ENCODE measurements at places on chromosomes 12 and 14.
A peak's percentile ranks its signal among the peaks of the same experiment; 100 is the strongest.

DNA sequence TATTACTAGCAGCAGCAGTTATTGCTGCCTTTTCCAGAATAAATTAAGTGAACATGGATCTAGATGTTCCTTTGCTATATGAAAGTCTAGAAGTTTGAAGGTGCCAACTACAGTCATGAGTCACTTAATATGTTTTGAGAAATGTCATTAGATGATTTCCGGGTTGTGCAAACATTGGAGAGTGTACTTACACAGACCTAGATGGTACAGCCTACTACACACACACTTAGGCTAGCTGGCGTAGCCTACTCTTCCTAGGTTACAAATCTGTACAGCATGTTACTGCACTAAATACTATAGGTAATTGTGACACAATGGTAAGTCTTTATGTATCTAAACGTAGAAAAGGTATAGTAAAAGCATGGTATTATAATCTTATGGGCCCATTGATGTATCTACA lies 368.1 kb downstream of the PDZRN4 start:
- no peak for DNase-seq

DNA sequence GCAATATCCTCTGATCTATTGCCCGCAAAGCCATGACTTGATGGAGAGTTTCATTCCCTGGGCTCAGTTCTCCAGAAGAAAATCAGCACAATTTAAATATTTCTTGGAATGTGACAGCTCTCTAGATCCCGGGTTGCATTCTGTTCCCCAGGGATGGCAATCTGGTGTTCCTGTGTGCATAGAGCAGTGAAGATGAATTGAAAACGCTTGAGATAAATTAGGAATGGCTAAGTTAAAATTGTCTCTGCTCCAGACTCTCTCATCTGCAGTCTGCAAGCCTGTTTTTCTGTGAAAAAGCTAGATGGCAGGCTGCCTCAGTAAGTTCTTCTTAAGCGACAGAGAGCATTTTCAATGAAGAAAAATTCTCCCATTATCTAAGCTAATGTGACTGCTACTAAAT lies 582.5 kb upstream of the MGAT4C start:
- DNase-seq = no peak

- no peak for DNase-seq
Observed at GRCh38 chr14:99270458-99271220, 1.4 kb downstream of the BCL11B start.

DNA sequence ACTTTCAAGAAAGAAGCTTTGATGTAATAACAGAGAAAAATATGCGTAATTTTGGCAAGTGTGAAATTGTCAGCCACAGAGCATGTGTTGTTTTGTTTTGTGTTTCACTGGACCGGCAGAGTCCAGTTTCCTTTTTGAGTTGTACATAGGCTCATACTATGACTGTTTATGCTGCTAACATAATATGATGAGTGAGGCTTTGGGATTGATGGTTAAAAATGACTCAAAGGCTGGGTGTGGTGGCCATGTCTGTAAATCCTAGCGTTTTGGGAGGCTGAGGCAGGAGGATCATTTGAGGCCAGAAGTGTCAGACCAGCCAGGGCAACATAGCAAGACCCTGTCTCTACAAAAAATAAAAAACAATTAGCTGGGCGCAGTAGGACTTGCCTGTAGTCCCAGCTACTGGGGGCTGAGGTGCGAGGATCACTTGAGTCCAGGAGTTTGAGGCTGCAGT lies 487.9 kb downstream of the PCNX1 start:
- peak; percentile 86 for DNase-seq

DNA sequence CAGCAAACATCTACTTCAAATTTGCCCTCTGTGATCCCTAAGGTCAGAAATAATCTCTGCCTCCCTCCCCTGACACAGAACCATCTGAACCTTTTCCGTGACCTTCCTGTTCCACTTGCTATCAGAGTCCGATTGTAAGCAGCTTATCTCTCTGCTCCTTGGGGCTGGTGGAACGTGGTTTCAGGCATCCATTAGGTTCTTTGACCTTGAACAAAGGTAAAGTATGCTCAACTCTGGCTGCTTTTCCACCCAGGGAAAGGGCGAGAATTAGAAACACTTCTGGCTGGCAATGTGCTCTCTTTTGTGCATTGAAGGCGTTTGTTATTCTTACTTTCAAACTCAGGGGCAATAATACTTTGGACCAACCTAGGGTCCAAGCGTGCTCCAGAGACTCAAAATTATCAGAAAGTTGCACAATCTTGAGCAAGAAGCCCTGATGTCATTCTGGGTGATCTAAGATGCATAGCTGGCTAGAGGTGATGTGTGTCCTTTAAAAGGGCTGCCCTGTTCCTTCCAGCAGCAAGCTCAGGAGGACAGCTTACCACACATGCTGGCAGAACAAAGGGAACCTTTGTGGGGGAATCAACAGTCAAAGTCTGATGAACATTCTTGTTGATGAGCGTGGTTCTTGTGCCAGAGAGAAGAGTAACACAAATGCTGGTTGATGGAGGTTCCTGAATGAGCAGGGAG lies 29.8 kb downstream of the ADGRD1 start:
- DNase-seq = no peak

- DNase-seq = peak; percentile 18
Observed at GRCh38 chr12:4579305-4580102, 17.5 kb downstream of the DYRK4 start.

DNA sequence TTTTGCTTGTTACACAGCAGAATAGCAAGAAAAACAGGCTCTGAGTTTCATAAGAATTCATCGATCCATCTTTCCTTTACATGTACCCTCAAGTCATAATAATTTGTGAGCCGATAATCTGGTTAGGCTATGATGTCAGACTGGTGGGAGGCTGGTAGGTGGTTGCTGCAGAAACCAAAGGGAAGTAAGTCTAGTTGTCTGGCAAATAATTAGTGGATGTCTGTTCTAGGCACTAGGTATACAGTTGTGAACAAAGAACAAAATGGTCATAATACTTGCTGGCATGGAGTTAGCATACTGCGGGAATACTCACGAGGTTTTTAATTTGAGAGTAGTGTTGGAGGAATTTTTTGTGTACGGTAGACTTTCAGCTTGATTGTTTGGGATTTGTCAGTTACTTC lies 8.8 kb downstream of the SUSD6 start:
- no peak for DNase-seq

DNA sequence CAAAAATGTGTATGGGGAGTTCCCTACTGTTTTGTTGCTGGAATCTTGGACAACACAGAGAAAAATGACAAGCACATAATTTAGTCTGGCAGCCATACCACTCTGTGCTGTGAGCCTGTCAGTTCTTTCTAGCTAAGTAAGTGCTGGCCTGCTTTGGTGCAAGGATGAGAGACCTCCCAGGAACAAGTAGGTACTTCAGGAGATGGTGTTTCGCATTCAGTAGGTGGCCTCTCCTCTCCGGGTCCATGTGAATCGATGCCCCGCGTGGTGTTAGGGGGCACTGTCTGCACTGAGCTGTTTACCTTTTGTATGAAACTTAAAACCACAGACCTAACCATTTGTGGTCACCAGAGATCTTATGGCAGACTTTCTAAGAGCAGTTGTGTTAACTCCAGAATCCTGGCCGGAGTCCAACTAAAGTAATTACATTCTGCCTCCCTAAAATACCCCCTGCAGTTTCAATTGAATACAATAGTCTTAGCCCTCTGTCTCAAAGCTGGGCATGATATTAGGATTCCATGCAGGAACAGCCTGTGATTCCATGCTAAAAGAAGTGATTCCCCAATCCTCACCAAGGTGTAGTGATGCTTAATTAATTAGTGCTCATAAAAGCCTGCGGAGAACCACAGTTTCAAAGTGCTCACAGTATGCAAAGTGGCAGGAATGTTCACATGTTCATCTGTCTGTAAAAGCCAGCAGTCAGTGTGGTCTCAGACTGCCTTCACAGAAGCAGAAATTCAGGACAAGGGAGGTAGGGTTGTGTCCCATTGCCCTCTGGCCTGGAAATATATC lies 64.2 kb downstream of the LLPH start:
- DNase-seq = peak; percentile 50

DNA sequence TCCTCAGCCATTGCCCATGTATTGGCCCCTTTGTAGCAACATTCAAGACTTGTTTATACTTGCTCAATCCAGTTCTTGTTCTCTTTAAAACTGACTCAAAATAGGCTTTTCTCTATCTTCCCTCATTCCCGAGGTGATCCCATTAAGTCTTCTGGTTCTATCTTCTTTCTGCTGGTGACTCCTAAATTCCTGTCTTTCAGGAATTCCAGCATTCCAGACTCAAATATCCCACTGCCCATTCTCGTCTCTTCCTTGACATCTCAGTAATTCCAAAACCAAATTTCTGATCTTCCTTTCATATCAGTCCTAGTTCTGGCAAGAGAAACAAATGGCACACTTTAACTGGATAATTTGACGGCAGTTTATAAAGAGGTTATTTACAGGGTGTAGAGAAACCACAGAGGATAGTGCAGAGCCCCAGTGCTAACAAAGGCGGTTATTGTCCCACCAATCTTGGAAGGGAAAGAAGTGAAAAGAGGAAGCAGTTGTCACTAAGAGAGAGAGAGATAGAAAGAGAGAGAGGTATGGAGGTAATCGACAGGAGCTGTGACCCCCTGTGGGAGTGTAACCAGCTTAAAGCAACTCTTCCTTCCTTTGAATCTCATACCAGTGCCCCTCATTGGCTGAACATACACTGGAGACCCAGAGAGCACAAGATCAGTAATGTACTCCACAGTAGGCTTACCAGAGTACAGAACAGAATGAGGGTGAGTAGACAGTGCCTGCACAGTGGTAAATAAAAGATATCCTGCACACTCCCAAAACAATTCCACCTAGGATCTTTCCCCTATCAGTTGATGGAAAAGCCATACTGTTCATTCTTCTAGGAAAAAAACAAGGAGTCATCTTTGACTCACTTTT lies 177.6 kb upstream of the LMNTD1 start:
- no peak for DNase-seq

GRCh38 chr12:2893007-2893406 lies 2.3 kb downstream of the TULP3 start:
- DNase-seq = peak; percentile 94

GRCh38 chr14:101500061-101500460 lies 61.2 kb upstream of the DIO3 start:
- no peak for DNase-seq

GRCh38 chr14:64998455-64998931 lies 11.8 kb downstream of the FNTB start:
- DNase-seq = peak; percentile 23

DNA sequence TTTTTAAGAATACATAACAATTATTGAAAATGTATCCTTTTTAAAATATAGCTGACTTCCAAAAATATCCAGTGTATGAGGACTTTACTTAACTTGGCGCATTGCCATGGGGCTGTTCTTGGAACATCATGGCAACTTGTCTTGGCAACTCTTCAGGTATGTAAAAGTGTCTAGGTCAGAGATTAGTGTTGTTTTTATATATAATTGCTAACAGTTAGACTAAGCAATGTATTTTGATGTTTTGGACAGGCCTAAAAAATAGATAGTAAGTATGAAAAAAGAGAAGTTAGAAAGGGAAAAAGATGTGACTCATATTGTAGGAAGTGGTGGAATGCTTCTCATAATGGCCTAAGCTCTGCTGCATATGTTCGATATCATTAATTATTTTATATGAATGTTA lies 70.9 kb downstream of the MON2 start:
- DNase-seq = peak; percentile 72

DNA sequence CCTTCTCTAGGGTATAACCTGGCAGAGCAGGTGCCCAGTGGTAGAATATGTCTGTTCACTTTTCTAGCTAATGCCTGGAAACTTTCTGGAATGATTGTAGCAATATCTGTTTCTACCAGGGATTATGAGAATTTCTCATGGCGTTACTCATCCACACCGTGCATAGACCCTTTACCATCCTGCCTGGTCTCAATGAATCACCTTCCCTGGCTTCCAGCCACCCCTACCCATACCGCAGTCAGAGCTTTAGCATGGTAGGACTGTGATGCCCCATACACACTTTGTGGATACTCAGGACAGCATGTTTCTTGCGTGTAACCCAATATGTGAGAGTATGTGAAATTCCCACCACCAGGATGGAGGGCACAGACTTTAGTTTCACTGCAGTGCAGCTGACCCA lies 45.4 kb downstream of the TUNAR start:
- DNase-seq = no peak

DNA sequence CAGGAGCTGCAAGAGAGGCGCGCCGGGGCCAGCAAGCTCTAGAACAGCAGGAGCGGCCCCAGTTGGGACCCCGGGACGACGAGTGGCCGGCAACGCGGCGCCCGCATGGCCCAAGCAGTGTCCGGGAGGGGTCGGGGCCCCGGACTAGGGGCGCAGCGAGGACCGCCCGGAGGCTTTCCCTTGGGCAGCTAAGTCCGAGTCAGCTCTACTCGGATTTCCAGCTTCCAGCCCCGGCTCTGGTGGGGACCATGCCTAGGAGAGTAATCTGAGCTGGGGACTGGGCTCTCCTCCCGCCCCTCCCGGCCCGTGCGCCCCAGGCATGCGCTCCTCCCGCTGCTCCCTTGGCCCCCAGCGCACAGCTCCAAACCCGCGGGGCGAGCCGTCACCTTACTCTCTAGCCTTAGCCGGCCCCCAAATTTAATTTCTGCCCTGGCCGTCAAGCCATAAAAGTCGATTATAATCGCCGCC lies 41.6 kb upstream of the CAPRIN2 start:
- peak; percentile 46 for DNase-seq

DNA sequence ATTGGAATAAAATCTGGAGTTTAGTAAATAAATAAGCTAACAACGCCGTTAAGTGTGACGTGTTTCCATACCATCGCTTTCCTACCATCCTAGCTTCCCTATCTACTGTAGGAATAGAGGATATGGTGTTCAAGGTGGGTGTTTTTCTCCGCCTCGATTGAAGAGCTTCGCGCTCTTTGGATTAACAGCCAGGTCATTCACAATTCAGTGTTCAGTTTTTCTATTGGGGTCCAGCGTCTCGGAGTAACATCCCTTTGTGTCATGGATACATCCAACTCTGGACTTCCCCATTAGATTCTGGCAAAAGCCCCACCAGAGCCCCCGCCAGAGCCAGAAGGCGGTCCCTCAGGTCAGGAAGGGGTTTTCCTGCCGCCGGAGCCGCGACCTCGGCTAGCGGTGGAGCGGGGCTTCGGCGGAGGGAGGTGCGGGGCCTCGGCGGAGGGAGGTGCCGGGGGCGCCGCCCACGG lies 1.2 kb upstream of the SRGAP1 start:
- no peak for DNase-seq
